ENCODE measurements at places on chromosomes 11 and 22.

DNA sequence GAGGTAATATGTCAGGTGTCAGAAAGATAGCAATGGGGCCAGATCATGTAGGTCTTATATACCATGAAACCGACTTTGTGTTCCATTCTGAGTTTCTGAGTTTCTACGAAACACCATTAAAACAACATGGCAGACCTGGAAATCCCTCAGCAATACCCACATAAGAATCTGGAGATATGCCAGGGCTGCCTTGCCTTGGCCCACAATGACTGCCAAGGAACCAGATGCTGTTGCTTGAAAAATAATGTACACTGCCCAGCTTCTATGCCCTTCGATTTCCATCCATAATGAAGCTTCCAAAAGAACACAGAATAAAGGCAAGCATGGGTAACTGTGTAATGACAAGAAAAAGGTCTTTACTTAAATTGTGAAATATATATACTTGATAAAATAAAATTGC lies 277.4 kb downstream of the SOX6 start:
- no peak for DNase-seq

DNA sequence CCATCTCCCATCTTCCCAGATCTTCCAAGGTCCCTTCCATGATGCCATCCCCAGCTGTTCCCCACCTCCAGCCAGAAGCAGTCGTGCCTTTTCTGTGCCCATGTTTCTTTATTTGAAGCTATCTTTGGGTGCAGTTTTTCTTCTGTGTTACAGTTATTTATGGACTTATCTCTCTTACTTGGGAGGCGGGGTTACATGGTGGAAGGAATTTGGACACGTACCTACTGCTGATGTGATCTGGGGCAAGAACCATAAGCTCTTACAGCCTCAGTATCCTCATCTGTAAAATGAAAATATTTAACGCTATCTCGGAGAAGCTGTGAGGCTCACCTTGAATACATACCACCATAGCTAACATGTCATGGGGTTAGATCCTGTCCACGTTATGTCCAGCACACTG lies 98.9 kb downstream of the ZBTB16 start:
- no peak for DNase-seq

DNA sequence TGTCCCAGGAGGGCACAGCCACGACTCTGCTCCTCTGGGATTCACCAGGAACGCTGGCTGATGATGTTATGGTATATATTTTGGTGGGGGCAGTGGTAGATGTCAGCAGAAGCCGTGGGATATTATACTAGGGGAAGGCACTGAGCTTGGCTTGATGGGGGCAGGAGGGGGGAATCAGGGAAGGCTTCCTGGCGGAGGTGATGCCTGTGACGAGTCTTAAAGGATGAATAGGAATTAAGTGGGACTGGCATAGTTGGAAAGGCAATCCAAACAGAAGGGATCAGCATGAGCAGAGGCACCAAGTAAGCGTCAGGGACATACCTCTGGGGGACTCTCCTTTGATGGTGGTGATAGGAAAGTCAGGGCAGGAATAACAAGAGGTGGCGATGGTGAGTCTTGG lies 47.6 kb downstream of the TP53I11 start:
- no peak for DNase-seq

DNA sequence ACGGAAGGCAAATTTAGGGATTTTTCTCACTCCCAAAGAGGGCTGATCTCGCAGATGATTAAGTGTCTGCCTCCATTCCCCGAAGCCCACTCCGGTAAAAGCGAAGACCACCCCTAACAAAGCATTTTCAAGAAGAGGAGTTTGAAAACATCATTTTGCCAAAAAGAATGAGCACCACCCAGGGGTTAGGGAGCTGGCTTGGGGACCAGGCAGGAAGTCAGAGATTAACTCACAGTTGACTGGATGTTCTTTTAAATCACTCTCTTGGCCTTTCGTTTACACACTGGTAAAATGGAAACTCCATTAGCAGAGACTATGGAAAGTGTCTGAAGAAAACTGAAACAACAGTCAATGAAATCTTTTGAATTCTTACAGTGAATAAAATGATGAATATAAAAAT lies 7.9 kb upstream of the TRIM44 start:
- DNase-seq: no peak

DNA sequence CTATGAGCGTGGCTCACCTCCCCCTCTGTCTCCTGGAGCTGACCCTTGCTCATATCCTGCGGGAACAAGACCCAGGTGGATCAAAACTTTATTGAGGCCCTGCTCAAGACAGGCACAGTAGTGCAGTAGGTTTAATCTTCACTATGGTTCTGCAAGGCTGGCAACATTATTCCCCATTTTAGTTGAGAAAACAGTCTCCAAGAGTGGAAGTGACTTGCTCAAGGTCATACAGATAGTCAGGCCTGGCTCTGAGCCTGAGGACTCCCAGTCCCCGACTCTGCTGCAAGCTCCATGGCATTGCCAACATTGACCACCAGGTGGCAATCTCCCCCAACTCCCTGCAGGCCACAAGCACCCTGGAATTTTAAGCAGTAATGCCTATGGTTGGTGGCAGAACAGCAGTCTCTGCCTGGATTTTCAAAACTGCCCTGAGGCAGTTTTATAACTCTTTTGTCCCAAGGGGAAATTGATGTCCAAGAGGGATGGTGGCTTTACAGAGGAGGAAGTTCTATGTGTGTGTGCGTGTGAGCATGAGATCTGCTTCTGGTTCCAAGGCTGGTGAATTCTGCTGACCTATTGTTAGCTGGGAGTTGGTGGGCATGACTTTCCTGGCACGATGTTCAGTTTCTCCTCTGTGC lies 34.1 kb downstream of the NEU3 start:
- peak; percentile 76 for DNase-seq

- DNase-seq: no peak
Measured at GRCh38 chr22:23801238-23801821, 14.6 kb downstream of the SMARCB1 start.

GRCh38 chr11:125123194-125123946 lies 11.9 kb upstream of the TMEM218 start:
- no peak for DNase-seq

- peak; percentile 24 for DNase-seq
Measured at GRCh38 chr22:17705951-17706900, 67.7 kb downstream of the BCL2L13 start.

GRCh38 chr11:109040303-109040702 lies 375.4 kb downstream of the DDX10 start:
- no peak for DNase-seq

- DNase-seq: peak; percentile 23
Measured at GRCh38 chr11:72224564-72225410, at the start of gene INPPL1. TSS of gene INPPL1 (plus strand) at chr11:72224767. CDS start at chr11:72224985, 218 bp downstream.

- DNase-seq: no peak
Measured at GRCh38 chr11:59180168-59180776, 8.3 kb downstream of the DTX4 start.

DNA sequence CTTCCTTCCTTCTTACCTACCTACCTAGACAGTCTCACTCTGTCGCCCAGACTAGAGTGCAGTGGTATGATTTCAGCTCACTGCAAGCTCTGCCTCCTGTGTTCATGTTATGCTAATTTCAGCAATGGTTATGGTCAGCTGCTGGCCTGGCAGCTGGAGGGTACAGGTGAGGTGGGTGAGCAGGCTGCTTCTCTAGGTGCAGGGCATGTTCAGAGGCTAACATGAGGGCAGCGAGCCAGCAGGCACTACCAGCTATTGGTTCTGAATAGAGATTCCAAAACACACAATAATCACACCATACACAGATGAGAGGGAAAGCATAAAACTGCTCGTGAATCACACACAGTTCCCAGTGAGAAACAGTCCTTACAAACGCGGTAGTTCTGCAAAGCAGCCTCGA lies 48.7 kb upstream of the RFPL3 start:
- no peak for DNase-seq

DNA sequence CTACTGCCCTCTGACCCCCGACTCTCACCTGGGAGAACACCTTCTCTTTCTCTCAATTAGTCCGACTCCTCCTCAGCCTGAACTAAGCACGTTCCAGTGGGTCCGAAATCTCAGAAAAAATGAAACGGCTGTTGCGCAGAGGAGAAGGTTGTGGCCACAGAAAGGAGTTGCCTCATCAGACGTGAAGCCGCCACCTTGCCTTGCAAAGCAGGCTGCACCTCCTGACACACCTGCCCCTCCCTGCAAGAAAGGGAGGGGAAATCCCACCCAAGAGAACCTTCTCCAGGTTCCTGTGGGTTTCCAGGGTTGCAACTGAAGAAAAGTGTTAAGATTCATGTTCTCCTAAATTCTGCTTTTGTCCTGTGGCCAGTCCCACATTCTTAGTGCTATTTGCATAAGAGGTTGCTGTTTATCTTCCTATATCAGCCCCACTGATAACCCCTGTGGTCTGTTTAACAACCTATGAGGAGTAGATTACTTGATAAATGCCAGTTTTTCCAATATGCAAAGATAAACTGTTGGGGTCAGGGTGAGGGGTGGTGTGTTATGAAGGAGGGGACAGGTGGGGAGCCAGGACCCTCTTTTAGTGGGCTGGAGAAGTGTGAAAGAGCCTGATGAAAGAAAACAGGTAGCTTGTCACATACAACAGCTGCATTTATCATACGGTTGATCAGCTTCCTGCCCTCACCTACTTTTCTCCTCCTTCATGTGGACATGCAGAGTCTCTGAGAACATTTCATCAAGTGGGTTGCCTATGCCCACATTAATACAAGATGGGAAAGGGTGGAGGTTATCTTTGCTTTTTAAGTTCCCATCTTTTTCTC lies 18.2 kb downstream of the ZBTB16 start:
- no peak for DNase-seq

- no peak for DNase-seq
Measured at GRCh38 chr11:17929171-17929570, 83.7 kb downstream of the SERGEF start.

- DNase-seq: no peak
Measured at GRCh38 chr22:50299785-50300619, 7.4 kb downstream of the PLXNB2 start.

DNA sequence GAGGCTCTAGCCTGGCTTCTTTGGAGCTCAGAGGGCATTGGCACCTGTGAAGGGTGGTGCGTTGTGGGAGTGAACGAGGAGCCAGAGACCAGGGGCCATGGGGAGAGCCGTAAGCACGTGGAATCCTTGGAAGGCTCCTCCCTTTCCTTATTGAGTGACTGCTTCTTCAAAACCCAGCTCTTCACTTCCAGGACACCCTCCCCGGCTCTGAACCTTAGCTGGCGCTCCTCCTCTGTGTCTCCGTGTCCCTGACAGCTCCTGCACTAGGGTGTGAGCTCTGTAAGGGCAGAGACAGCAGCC lies 26.3 kb downstream of the POLR3H start:
- no peak for DNase-seq

- no peak for DNase-seq
Measured at GRCh38 chr11:65384301-65384889, 1.9 kb upstream of the SLC25A45 start.

DNA sequence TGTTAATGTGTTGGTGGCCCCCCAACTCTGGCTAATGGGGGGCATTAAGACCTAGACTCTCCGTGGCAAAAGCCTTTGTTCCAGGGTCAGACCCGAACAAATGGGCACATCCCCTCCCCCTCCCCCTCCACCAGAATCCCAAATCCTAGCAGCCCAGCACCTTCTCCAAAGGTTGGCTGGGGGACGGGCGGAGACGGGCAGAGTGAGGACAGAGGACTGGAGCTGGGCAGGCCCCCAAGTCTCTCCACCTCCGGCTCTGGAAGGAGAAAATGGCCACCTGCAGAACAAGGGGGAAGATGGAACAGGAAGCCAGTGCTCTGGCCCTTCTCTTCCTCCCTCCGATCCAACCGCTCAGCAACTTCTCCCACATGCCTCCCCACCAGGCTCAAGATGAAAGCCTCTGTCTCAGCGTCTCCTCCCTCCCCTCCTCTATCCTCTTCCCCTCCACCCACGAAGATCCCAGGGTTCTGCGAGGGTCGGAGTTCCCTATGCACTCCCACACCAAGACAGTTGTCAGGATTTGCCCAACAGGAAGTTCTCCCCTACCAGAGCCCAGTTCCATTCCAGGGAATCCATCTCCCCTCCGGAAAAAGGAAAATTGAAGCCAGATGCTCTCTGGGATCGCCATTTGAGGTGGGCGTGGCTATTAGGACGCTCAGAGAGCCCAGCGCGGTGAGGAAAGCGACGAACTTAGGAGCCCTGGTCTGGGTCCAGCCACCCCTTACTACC lies 20.1 kb downstream of the ADA2 start:
- no peak for DNase-seq

- DNase-seq: no peak
Measured at GRCh38 chr11:5524756-5525155, 8.3 kb upstream of the UBQLNL start.

DNA sequence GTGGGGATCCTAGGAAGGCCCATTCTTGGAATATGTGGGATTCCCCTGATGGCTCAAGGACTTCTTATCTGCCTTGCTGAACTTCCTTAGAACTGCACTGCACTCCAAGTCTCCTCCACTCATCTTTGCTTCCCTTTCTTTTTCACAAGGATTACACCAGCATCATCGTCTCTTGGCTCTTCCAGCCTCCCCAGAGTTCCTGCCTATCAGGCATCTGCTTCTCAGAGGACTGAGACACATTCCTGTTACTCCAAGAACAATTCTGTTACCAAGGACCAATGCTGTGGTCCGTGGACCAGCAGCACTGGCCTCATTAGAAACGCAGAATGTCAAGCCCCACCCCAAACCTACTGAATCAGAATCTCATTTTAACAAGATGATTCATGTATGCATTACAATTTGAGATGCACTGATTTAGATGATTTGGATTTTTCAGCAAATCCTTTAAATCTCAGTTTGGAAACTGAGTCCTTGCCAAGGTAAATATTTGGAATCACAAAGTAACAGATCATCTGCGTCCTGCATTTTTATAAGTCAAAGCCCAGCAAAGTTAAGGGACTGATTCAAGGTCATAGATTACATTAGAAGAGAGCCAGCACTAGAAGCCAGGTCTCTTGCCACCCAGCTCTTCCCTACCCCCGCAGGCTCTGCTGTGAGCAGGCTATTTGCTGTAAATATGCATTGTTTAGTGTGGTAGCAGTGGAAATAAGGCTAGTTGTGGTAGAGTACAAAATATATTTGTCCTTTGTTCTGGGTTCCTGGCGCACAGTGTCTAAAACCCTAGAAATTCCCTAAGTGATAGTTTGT lies 110.9 kb downstream of the SWAP70 start:
- DNase-seq: no peak

DNA sequence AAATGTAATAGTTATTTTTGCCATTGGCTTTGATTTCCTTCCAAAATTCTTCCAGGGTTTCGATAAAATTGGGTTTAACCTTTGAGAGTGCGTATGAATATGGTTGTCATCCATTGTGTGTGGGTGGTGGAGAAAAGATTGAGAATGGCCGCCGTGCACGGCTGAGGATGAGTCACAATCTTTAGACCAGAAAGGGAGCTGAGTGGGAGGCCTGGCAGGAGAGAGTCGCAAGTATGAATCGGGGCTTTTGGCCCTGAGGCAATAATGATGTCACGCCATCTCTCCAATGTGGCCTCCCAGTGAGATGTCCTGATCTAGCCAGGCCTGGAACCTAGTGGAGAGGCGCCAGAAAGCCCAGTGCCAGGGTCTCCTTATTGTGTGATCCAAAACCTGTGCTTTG lies 33.1 kb upstream of the SMPD1 start:
- peak; percentile 41 for DNase-seq

DNA sequence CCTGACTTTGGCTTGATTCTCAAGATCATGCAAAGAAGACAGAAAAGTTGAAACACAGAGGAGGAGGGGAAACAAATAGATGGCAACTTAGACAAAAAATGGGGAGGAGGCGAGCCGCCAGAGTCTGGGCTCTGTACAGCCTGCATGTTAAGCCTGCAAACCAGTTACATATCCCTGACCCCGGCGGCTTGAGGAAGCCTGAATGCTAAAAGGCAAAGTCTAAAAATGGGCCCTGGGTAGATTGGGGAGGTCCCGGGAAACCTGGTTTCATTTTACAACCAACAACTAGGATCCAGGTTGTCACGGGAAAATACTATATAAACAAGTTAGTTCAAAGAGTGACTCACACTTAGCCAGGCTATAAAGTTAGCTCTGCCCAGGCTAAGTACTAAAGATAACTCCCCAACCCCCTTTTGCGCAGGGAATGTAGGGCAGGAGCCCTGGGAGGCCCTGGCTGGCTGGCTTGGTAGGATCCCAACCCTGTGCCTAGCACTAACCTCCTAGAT lies 18.8 kb upstream of the ZBTB16 start:
- DNase-seq: no peak

All from stimulated activated CD4-positive, alpha-beta T cell treated with anti-CD3 and anti-CD28 coated beads, Interleukin-2, amount 100 ng/mL, for 48 hours (primary cell).